ENCODE measurements at places on chromosomes 3 and 15. TPM values are rescaled to one million over a fixed set of nuclear protein-coding genes. Genes with fewer than 3 reads are reported as not detected.

Gene ALAS1
- total RNA-seq, result 45.1 TPM

Gene TRIP4
- total RNA-seq, result 14.0 TPM

Gene CSPG5
- 0.32 TPM for total RNA-seq

Gene KCNMB3
- 0.65 TPM for total RNA-seq

Gene NIPA2
- total RNA-seq, result 74.1 TPM

Gene ALDH1A3
- 14.9 TPM for total RNA-seq

Gene C2CD4A
- 4.2 TPM for total RNA-seq

Gene NRG4
- total RNA-seq, result not detected

Gene TAGLN3
- total RNA-seq, result not detected

Gene BOC
- total RNA-seq, result 0.15 TPM

Gene CHRFAM7A
- 2.3 TPM for total RNA-seq

Gene PPP1R14D
- total RNA-seq, result not detected

Gene RARB
- total RNA-seq, result 31.2 TPM

Data from epithelial cell of umbilical artery (primary cell).